ENCODE measurements at places on chromosomes 12 and 14. TPM values are rescaled to one million over a fixed set of nuclear protein-coding genes. Genes with fewer than 3 reads are reported as not detected.

Gene PELI2
- total RNA-seq, result 0.10 TPM

Gene NANOG
- not detected for total RNA-seq

GRCh38 chr14:105485739-105486162 lies 935 bp upstream of the CRIP1 start:
- no peak for DNase-seq

Gene SLC22A17
- total RNA-seq, result 25.9 TPM

DNA sequence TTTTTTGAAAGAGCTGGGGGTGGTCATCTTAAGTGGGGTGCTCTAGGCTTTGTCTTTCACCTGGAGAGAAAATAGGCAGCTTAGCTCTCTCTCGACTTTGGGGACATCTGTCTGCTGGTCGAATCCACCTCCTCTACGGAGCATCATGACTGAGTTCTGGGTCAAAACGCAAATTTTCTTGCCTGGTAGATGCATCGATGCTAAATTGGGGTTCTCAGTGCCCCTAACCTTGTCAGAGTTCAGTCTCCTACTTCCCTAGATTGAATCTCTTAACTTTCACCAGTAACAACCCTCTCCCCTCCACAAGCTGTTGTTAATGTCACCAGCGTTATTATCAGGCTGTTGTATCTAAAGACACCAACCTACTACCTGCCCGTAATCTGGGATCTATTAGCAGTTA lies 682 bp downstream of the FLRT2 start:
- no peak for DNase-seq

Gene CEBPE
- not detected for total RNA-seq

Gene SLCO1C1
- total RNA-seq, result not detected

DNA sequence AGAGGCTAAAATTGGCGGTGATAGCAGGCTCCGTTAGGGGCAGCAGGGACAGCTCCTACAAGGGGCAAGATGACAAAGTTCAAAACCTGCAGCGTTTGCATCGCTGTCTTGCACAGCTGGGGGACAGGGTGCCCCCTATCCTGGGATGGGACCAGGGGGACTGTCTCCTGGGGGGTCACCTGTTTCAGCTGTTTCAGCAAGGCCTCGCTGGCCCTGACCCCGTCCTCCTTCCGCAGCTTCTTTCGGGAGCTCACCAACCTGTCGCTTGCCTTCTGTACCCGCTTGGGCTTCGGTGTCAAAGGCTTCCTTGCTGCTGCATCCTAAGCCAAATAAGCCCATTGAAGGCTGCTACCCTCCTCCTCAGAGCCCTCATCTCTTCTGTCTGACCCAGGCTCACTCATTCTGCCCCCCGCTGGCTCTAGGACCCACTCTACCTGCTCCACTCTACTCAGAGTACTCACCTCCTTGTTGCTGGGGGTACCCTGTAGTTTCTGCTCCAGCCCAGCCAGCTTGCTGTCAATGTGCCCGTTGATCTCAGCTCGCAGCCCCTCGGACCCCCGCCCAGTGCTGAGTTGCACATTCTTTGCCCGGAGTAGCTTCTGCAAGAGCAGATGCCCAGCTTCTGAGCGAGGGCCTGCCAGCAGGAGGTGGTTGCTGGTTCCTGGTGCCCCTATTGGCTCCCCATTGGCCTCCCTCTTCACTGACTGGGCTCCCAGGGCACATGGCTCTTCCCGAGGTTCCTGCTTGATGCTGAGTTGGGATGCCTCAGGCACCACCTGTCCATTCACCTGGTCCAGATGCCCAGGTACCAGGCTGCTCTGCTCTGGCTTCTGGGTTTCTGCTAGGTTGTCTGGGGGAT lies 12.4 kb upstream of the PRKAG1 start:
- DNase-seq, result no peak

Gene TMEM119
- total RNA-seq, result 0.58 TPM

Gene PIWIL1
- 0.74 TPM for total RNA-seq

DNA sequence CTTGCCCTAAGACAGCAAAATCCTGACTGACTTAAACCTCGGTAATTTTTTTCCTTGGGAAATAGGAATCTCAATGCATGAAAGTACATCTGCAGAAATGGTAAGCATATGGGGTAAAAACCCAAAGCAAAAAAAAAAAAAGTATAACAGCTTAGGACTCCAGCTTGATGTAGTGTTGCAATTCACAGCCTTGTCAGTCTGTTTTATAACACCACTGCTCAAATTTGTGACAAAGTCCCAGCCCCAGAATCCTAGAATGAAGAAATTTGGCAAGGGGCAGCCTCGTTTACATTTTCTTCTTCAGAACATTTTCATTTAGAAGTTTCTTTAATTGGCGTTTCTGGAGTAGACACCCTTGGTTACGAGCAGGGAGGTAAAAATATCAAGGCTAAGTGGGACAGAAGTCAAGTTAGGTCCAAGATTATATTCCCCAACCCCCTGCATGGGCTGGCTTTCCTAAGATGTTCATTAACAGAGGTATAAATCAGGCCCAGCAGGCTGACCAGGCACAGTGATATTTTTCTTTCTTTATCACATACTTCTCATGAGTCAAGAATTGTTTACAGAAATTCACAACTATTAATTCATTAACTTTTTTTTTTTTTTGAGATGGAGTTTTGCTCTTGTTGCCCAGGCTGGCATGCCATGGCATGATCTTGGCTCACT lies 424.0 kb downstream of the RMST start:
- DNase-seq, result no peak

Gene DICER1
- total RNA-seq, result 48.0 TPM

Gene GLIPR1L1
- not detected for total RNA-seq

DNA sequence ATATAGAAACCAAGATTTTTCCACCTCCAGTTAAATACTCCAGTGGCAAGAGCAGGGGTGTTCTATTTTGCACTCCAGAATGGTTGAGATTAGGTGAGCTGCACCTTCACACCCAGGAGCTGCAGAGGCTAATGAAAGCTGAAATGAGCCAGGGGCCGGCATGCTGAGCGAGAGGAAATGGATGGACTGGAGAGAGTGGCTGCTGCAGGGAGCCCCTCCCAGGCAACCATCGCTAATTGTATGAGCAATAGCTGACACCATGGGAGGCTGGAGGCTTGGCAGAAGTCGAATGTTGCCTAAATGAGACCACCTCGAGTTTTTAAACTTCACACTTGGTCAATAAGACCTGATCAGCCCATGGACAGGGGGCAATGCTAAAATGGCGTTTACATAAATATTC lies 301.8 kb upstream of the TMPO start:
- DNase-seq, result no peak

Gene TOX4
- 56.6 TPM for total RNA-seq

Gene ARHGAP9
- 0.18 TPM for total RNA-seq

Gene ANKRD33
- not detected for total RNA-seq

DNA sequence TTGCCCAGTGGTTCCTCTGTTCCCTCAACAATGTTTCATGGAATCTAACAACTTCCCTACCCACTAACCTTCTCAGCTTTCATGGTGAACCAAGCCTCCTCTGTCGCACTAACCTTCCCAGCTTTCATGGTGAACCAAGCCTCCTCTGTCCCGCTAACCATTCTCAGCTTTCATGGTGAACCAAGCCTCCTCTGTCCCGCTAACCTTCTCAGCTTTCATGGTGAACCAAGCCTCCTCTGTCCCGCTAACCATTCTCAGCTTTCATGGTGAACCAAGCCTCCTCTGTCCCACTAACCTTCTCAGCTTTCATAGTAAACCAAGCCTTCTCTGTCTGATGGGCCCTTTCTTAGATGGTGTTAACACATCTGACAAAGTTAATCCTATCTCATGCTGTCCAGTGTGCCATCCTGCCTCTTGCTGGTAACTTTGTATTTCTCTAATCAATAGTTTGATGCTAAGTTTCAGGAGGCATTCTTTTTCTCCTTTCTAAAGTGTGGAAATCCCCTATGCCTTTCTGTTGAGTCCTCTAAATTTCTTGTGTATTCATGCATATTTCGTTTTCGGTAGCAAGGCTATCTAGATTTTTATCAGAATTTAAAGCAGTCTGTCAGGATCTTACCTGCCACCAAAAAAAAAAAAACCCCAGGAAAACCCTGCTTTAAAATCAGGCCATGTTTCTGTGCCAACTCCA lies 26.8 kb upstream of the KCNK13 start:
- DNase-seq, result no peak

DNA sequence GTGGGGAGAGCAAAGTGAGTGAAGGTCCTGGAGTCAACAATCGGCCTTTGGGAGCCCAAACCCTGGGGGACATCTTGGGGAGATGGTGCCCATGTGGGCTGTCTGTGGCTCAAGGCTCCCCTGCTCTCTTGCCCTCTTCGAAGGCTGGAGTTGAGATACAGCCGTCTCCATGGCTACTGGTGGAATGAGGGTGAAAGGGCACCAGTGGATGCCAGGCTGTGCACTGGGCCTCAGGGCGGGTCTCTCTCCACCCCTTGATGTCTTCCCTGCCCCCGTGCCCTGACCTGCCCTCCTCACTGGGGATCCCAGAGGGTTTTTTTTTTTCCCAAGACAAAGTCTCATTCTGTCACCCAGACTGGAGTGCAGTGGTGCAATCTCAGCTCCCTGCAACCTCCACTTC lies 2.0 kb upstream of the ANKRD9 start:
- DNase-seq, result no peak

Gene ACRBP
- not detected for total RNA-seq

Gene SBNO1
- 9.7 TPM for total RNA-seq

GRCh38 chr12:41476499-41477439 lies 288.6 kb downstream of the PDZRN4 start:
- DNase-seq, result no peak

- DNase-seq, result no peak
Observed at GRCh38 chr14:29757711-29758233, 169.9 kb downstream of the PRKD1 start.

GRCh38 chr14:21874946-21875345 lies 201.3 kb upstream of the OR4E1 start:
- no peak for DNase-seq

DNA sequence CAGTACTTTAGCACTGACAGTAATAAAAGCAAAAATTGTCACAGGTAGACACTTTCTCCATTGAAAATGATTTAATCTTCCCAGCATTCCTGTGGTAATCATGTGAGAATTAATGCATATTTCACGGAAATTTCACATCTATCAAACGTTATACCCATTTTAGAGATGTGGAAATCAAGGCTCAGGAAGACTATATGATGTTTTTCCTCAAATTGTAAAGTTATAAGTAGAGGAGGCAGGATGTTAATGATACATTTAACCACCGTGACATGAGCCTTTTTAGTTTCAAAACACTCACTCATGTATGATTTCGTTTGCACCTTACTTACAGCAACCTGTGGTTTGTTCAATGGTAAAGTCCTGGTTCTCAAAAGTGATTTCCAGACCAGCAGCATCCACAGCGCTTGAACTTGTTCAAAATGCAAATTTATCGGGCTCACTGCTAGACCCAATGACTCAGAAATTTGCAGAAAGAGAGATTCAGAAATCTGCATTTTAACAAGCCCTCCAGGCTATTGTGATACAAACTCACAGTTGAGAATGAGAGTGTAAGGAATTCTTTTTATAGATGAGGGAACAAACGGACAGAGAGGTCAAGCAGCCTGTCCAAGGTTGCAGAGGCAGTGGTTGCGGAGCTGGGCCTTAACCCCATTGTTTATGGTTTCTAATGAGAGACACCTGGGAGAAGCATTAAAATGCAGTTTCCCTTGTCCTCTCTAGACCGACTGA lies 654.8 kb upstream of the TBX3 start:
- no peak for DNase-seq

Gene IAPP
- total RNA-seq, result not detected

Gene WSCD2
- total RNA-seq, result 0.31 TPM

DNA sequence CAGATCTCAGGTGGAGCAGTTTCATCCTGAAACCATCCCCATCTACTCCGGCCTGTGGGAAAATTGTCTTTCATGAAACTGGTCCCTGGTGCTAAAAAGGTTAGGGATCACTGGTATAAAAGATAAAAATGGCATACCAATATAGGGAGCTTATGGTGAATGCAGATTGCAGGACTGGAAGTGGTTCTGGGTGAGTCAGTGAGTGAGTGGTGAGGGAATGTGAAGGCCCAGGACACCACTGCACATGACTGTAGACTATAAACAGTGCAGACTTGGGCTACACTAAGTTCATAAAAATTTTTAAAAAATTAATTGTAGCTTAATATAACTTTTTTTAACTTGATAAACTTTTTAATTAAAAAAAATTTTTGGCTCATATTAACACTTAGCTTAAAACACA lies 67.0 kb upstream of the RD3L start:
- no peak for DNase-seq

- no peak for DNase-seq
Observed at GRCh38 chr14:61662437-61663311, 32.6 kb upstream of the HIF1A start.

DNA sequence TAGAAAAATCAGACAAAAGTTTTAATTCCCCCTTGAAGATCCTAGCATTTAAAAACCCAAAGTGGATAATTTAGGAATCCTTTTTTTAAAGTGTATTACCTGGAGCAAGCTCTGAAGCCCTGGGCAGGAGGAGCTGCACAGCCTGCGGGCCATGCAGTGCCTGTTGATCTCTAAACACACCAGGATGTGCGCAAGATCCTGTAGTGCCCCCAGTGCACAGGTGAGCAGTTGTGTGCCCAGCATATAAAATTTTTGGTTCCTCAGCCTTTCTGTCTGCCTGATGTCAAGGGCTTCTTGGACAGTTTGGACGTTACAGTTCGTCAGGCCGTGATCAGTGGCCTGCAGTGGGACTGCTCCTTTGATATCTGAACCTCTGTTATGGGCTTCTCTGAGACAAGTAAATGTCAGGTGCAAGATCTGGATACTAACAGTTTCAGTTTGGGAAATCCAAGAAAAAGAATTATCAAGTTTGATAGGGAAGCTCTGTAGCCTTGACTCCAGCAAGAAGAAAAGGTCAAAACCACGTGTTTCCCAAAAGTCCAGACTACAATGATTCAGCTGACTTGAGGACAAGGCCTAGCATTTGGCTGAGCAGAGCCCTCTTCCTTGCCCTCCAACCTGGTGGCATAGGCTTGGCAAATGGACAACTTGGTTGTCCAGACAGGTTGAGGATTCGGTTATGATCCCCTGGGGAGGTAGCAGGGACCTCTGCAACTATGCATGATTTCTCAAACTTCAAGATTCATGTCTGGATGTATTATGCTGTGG lies 1.0 kb downstream of the ATXN7L3B start:
- DNase-seq, result no peak

GRCh38 chr12:131710464-131711457 lies at the start of gene SFSWAP:
SFSWAP (plus strand) TSS chr12:131711090; CDS start chr12:131711230, 140 bp downstream.
- peak; percentile 78 for DNase-seq

DNA sequence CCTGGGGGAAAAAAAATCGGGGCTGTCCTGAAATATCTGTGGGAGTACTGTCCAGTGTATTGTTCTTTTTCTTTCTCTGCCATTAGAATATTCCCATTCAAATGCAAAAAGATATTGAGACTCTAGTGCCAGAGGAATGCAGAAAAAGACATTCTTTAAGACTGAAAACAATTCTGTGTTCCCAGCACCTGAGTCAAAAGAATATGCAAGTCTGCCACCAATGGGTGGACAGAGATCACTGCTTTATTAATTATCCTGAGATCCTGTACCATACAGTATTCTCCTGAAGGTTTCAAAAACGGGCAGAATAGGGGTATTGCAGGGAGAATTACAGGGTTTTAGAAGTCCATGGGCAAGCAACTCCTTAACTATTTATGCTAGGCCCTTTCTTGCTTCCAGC lies 361.8 kb downstream of the C12orf50 start:
- DNase-seq, result peak; percentile 7

- DNase-seq, result no peak
Observed at GRCh38 chr12:99915251-99916082, 69.3 kb downstream of the ANKS1B start.
